Daoy (cell line): ENCODE measurements at places on chromosomes 6 and 20. TPM values are rescaled to one million over a fixed set of nuclear protein-coding genes. Genes with fewer than 3 reads are reported as not detected.

FNDC1 gene
- under 0.01 TPM in 1 of 2 replicates, not detected in the other for total RNA-seq

GSTA2 gene
- total RNA-seq = not detected in 2 replicates

SLC17A9 gene
- total RNA-seq = 0.33 and 0.91 TPM in 2 replicates

MYO6 gene
- 4.6 and 7.0 TPM in 2 replicates for total RNA-seq

OTOR gene
- not detected in 2 replicates for total RNA-seq

PEX7 gene
- total RNA-seq = 13.4 and 17.2 TPM in 2 replicates

GRCh38 chr20:32333181-32333987, 24.7 kb upstream of the ASXL1 start:
- peak; percentile 30 for DNase-seq

- DNase-seq = no peak
Measured at GRCh38 chr20:60204601-60205000, 246.4 kb downstream of the CDH26 start.

GRCh38 chr6:89997456-89998445, 103.5 kb downstream of the GJA10 start:
- peak; percentile 15 for DNase-seq

GRCh38 chr20:29079769-29080690, 2177.4 kb upstream of the DEFB115 start:
- DNase-seq = peak; percentile 95

- no peak for DNase-seq
Measured at GRCh38 chr6:122631571-122632249, 21.5 kb downstream of the PKIB start.

GRCh38 chr6:125985979-125986300, 400 bp upstream of the TRMT11 start:
- DNase-seq = no peak

GRCh38 chr20:434661-435419, 26.7 kb downstream of the RBCK1 start:
- DNase-seq = no peak

- DNase-seq = no peak
Measured at GRCh38 chr6:144062786-144063185, 32.6 kb downstream of the SF3B5 start.

DNA sequence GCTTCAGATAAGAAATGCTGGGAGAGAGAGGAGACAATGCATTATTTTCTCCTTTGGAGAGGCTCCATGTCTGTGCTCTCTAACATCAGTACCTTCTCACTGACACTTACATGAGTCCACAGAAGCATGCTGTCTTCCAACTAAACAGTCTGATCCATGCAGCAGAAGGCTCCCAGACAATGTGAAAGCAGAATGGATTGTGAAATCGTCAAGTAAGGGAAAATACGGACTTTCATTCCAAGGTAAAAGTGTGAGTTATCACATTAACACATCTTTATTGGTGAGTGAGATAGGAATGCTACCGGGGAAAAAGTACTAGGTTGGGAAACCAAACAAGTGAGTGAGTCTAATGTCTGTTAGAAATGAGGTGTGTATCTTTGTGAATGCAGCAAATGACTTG, 167.6 kb upstream of the KCNK16 start:
- DNase-seq = no peak

- DNase-seq = no peak
Measured at GRCh38 chr6:122678841-122679240, 68.6 kb downstream of the PKIB start.
